Lung (tissue), 17 donors: ENCODE measurements at places on chromosomes 12 and 14.

DNA sequence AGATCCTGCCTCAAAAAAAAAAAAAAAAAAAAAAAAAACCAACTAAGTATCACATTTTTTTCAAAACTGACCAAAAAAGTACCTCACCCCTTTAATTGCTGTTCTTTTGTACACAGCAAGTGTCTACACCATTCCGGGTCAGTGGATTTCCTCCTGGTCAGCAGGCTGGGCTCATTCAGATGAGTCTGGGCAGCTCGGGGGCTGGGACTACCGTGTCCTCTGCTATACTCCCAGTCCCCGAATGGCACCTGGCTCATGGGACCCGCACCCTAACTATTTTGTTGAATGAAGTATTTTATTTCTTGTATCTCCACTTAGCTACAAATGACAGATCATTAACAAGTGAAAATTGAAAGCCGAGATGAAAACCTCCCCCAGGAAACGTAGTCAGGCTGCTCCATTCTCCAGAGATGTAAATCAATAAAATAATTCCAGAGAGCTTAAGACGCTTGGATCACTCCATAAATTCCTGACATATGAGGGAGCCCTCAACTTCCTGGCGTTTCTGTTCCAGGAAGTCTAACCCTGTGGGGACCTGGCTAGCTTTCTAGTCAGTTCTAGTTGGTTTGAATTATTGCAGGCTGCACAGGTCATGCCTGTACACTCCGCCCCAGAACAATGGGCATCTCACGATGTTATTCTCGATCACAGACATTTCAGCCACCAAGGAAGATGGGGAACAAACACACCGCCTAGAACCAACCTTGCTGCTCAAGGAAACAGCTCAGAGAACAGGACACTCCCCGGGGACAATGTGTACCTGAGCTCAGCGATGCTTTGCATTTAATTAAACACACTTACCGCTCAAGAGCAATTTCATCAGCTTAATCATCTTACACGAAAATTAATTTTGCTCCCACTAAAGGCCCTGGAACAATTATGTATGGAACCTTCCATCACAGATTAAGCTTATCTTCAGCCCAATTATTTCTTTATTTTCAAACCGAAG lies 76.3 kb downstream of the RIMBP2 start:
- DNase-seq: no peak

GRCh38 chr12:32148372-32148771 lies 41.7 kb downstream of the BICD1 start:
- DNase-seq: no peak

DNA sequence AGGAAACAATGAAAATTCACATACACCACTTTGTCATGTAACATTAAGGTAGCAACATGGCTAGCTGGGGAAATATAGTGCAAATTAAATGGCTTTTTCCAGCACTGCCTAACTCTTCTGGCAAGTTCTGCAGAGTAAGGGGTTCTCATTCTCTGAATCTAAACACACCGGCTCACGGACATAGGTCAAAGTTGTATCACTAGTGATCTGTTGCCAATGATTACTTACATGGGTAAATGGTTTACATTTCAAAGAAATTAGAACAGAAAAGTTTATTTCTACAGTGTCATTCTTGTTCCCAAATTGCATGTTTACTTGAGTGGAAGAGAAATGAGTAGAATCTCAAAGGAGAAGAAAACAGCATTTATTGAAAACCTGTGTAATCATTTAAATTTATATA lies 381.9 kb downstream of the PRKD1 start:
- no peak for DNase-seq

DNA sequence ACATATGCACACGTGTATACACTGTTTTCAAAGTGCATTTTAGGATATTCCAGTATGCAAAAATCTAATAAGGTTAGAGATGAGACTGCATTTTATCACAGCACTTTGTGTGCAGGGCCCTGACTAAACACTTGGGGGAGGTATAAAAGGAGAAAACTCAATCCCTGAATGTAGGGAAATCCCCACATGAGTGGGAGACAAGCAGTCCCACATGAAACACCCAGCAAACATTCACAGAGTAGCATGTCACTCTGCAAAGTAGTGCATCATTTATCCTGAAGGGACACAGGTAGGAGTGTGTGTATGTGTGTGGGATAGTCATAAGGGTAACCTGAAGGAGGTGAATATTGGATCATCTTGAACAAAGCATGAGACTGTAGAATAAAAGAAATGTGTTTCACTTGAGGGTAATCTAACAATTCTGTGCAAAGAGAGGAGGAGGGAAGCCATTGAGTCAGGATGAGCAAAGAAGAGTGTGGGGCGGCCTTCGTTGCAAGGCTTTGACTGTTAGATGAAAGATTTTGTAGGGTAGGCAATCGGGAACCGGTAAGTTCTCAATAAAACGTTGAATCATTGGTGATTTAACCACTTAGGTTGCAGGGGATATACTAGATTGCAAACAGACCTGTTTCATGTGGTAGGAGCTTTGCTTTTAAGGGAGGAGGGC lies 2.9 kb downstream of the PRPF40B start:
- DNase-seq: no peak

DNA sequence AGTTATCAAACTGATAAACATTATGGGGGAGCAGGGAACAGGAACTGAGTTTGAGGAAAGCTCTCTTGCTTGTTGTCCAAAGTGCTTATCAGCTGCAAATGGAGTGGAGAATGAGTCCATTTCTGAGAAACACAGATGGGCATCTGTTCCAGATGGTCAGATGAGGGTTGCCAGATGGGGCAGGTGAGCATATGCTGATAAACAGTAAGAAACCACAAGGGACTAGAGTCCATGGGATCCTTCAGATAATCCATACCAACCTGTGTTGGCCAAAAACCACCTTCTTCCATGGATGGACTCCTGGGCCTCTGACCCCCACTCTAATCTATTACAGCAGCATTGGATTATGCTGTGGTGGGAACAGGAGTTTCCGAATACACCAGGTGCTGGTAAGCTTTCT lies 38.3 kb downstream of the GNS start:
- no peak for DNase-seq

DNA sequence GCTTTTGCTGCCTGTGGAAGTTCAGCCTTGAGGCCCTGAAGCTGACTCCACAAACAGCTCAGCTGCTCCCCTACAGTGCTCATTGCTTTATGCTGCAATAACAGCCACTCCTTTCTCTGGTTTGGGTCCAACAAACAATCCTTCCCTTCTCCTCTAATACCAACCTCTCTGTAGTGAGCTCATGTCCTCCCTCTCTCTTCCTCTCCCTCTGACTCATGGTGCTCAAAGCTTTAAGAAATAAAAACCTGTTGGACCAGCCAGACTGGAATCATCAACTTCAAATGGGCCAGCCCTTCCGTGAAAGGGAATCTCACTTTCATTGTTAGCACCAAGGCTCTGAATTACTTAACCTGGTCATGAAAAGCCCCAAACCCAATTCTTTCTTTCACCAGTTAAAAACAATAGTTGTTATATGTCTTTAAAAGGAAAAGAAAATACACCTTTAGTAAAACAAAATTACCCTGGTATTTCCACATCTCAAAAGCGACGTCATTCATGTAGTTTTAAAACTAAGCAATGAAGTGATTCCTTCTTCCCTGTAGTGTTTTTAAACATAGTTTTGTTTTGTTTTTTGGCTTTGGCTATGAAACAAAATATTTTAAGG lies 126.4 kb downstream of the DUSP6 start:
- DNase-seq: peak; percentile 86

- DNase-seq: no peak
Observed at GRCh38 chr12:6364044-6364374, 11.4 kb downstream of the SCNN1A start.

DNA sequence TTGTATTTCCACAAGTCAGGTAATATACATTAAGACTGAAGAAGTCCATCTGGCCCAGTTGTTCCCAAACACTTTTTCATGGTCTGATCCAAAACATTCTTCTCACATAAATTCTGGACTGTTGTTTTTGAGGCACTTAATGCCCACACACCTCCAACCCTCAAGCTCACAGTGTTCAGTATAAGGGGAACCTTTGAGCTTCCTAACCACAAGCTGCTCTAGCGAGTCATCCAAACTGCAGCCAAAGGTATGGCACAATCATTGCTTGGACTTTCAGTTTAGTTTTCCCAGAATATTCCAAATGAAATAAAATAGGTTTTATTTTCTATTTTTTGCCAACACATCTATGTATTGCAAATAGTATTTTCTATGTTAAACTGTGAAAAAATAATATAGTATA lies 103.0 kb downstream of the PUS7L start:
- no peak for DNase-seq

- no peak for DNase-seq
Observed at GRCh38 chr12:130589540-130590317, 126.4 kb downstream of the RIMBP2 start.

GRCh38 chr14:92759679-92760523 lies 11.5 kb upstream of the LGMN start:
- no peak for DNase-seq

- peak; percentile 67 for DNase-seq
Observed at GRCh38 chr12:570435-570920, 92.8 kb downstream of the NINJ2 start.

DNA sequence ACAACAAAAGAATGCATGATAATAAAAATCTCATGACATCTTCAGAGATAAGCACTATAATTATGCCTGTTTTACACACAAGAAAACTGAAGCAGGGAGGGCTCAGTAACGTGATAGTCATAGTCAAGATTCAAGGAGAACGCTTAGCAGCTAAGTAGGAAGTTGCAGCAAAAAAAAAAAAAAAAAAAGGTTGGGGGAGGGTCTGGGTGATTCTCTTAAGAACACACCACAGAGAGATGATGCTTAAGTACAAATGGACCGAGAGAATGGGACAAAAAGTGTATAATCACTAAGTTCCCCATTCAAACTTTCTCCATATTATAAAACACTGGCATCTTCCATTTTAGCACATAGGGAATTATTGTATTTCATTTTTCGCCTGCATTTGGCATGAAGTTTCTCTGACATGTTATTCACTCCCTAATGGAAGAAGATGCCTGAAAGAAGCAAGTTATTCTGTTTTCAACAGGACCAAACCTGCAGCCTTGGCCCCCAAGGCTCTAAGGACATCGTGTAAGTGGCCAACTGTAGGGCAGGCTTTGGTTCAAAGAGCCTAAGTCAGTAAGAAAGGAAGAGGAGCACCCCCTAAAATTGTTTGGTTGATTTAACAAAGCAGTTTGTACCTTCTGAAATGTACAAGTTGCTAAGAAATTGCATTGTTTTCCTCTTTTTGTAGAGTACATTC lies 142.9 kb upstream of the TMPO start:
- no peak for DNase-seq

- no peak for DNase-seq
Observed at GRCh38 chr12:49055092-49055491, 5.5 kb downstream of the KMT2D start.

DNA sequence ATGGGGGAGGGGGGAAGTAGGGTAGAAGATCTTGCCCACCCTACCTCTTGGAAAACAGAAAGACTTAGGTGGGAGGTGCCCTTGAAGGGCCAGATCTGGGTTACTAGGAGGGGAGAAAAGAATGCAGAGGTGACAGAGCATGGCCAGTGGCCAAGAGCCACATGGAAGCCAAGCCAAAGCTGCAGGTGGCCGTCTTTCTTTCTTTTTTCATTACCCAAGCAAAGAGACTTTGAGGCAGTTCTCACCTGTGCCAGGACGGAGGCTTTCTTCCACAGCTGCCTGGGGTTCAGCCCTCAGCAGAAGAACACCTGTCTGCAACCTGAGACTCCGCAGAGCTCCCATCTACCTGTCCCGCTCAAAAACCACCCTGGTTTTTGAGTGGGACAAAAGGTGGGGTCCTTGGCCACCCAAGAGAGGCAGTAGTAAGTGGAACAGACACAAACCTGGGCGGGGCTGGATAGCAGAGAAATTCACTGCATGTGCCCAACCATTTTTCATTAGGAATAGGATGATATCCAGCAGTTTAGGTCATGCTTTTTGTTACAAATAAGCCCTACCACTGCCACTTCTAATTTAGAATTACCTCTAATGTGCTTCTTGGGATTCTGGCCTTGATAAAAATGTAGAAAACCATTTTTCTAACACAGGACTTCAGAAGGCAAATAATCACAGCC lies 116.5 kb downstream of the DYRK2 start:
- no peak for DNase-seq

DNA sequence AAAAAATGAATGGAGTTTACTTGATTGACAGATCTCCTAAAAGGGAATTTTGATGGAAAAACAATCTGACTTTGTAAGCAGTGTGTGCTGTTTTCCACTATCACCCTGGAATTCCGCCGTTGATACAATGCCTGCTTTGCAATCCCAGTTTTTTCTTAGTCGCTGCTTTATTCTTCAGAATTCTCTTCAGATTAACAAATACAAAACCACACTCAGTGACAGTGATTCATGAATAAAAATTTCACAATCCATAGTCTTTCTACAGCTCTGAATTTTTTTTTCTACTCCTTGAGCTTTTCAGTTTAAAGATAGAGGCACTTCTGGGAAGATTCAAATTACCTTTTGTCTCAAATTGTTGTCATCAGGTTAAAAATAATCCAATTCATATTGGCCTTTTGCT lies 44.6 kb upstream of the KITLG start:
- no peak for DNase-seq

- DNase-seq: no peak
Observed at GRCh38 chr14:52683985-52684520, 11.3 kb downstream of the ERO1A start.

- no peak for DNase-seq
Observed at GRCh38 chr12:108231109-108231905, 102.2 kb downstream of the WSCD2 start.

DNA sequence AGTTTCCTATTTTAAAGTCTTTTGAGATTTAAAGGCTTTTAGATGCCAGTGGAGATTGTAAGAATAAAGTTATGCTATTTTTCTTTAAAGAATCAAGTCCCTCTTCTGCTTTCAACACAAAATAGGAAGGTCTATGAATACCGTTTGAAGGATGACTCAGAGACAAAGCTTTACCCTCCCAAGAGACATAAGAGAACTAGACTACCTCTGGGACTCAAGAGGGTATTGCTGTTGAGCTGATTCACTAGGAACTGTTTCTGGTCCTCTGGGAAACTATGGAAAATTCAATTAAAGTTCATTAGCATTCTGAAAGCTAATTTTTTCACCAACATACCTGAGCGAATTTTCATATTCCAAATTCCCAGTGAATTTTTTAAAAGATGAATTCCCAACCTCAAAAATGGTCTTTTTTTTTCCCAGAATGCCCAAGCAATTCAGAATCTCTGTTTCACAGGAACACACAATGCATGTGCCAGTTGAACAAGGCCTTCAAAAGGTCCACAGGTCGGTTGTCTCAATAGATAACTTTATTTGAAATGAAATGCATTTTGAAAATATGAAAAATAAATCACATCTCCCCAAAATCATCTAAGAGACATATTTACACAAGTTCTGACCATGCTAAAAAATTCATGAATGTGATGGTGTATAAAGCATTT lies 6.5 kb downstream of the PHLDA1 start:
- no peak for DNase-seq

DNA sequence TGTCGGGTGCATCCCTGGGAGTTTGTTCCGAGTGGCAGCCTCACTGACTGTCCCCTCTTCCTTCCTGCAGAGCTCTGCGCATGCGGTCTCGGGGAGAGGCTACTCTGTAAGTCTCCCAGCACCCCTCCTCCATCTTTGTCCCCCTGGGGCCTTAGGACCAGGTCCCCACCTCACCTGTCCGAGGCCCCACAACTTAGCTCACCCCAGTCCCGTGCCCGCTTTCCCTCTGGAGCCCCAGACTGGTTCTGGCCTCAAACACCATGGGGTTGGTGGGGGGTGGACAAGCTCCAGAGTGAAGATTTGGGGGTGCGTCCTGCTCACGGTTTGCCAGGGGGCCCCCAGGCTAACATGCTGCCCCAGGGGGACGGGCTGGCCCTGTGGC lies 37.9 kb downstream of the FBRSL1 start:
- DNase-seq: no peak

- no peak for DNase-seq
Observed at GRCh38 chr12:66403746-66404145, 101.5 kb downstream of the HELB start.
